Stimulated activated CD4-positive, alpha-beta T cell treated with anti-CD3 and anti-CD28 coated beads, Interleukin-1b, Interleukin-23, amount 100 ng/mL, for 48 hours (primary cell): ENCODE measurements at places on chromosomes 2 and 18.

GRCh38 chr2:207635468-207636200, 10.4 kb upstream of the METTL21A start:
- no peak for DNase-seq

DNA sequence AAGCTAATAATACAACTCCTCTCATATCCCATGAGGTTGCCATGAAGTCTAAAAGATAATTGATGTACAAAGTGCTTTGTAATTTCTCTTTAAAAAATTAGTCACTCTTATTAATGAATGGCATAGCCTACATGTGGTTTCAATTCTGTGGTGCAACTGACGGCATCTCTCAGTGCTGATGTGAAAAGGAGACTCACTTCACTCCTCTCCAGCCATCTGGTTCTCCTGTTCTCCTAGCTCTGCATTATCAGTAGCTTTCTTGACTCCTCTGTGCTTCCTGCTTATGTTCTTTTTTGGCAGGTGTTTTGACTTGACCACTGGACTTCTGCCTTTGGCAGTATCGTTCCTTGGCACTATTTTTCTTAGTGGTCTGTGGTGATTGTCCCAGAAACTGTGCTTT, 134.9 kb upstream of the ZFP36L2 start:
- no peak for DNase-seq

DNA sequence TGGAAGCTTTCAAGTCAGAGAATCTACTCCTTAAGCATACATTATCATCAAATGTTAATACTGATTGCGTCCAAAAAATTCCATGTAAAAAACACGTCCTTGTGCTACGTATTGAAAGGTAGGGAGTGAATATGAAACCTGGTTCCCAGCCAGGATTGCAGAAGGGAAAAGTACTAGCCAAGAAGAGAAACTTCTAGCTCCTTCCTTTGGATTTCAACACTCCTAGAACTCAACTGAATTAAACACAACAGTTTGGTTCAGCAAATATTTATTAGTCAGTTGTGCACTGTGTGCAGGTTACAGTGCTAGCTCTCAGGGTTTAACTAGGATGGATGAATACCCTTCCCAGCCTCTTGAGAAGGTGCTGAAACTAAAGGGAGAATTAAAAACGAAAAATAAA, 33.9 kb upstream of the FHL2 start:
- no peak for DNase-seq

- no peak for DNase-seq
These were observed 14.9 kb downstream of the LRPPRC start for GRCh38 chr2:43980902-43981301.

DNA sequence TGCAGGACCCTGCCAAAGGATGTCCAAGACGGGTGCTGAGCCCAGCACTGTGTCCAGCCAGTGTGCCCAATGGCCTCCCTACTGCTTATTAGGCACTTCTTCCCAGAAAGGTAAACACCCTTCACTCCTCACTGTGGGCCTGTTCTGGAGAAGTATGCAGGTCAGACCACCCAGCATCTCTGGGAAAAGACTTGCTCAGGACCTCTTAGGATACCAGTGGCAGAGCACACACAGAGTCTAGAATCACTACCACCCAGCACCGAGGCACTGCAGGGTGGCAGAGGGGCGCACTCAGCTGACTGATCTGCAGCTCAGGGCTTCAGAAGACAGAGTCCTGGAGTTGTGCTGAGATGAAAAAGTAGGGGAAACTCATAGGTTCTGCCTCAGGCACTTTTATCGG, 25.8 kb downstream of the XDH start:
- DNase-seq, result no peak

GRCh38 chr2:121243821-121244460, 41.1 kb downstream of the TFCP2L1 start:
- no peak for DNase-seq

- DNase-seq, result no peak
These were observed 20.7 kb downstream of the LIPG start for GRCh38 chr18:49582579-49582978.

- no peak for DNase-seq
These were observed 17.6 kb downstream of the EMX1 start for GRCh38 chr2:72934683-72935610.

DNA sequence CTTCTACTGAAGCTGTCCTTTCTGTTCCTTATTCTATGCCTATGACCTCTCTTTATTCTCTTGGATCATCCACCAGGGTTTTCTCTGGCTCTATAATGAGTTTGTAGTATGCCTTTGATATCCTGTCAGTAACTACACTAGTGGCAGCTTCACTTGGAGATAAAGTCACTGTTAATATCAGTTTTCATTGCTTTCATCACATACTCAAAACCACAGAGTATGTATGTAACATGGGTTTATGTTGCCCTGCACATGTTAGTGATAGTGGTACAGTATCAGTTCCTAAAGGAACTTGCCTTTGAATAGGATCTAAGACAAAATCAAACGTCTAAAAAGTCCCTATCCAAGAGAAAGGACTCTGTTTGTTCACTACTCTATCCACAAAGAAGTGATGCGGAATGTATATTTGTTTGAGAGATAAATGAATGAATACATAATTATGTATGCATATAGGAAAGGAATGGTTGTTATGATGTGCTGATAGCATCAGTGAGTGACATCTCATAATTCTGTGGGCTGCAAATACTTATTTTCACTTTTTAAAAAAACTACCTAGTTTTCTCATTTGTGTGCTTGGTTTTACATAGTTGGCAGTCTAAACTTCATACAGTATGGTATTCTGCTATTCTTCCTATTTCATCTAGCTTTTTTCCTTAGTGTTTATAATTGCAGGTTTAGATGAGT, 45.1 kb downstream of the TET3 start:
- DNase-seq, result no peak

- DNase-seq, result peak; percentile 60
These were observed 1.4 kb downstream of the GPR35 start for GRCh38 chr2:240626531-240627300.

DNA sequence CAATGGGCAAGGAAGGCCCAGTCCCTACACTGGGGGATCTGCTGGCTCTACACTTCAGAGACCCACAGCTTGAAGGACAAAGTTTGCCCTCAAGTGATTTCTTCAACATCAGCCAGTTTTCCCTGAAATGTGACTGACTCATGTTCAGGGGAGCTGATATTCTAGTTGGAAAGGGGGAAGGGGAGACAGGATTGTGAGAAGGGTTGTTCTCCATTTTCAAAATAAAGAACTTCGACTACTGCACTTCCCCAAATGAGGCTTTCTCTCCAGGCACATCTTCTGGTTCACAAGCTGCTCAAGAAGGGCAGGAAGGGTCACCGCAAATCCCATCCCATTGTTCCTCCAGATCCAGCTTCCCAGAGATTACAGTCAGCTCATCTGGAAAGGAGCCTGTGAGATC, 117.6 kb downstream of the BCL2L11 start:
- no peak for DNase-seq

DNA sequence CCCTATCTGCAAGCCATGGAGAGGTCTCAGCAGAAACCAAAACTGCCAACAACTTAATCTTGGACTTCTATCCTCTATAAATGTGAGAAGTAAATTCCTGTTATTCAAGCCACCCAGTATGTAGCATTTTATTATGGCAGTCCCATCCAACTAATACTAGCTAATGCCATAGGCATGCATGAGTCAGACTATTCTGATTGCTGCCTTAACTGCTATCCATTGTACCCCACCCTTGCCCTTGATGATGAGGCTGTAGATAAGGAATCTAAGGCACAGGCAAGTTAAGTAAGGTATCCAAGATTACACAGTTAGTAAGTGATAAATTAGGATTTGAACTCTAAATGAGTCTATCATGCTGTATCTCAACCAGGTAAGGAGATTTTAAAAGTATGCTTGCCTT, 223.0 kb downstream of the UBE2E3 start:
- no peak for DNase-seq

DNA sequence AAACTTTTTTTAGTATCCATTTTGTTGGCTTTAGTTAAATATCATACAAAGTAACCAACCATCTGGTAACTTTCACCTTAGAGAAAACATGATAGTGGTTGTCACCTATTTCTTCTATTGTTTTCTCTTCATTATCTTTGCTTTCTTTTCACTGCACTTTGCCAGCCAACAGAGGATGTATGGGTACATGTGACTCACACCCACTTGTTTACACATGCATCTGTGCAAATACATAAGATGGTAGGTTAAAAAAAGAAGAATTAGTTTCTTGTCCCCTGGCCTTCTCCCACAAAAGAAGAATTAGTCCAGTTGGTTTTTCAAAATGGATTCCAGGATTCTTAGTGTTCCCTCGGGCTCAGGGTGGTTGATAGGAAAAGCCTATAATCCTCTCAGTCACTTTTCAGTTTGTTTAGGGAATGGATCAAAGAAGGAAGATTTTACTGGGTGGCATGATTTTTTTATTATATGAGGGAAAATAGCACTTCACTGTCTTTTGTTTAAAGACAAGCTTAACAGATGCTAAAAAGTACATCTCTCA, 46.6 kb downstream of the CDK15 start:
- no peak for DNase-seq

- DNase-seq, result no peak
These were observed 348.5 kb downstream of the EN1 start for GRCh38 chr2:118498943-118499342.

GRCh38 chr2:164692114-164692513, 70.8 kb upstream of the GRB14 start:
- no peak for DNase-seq

DNA sequence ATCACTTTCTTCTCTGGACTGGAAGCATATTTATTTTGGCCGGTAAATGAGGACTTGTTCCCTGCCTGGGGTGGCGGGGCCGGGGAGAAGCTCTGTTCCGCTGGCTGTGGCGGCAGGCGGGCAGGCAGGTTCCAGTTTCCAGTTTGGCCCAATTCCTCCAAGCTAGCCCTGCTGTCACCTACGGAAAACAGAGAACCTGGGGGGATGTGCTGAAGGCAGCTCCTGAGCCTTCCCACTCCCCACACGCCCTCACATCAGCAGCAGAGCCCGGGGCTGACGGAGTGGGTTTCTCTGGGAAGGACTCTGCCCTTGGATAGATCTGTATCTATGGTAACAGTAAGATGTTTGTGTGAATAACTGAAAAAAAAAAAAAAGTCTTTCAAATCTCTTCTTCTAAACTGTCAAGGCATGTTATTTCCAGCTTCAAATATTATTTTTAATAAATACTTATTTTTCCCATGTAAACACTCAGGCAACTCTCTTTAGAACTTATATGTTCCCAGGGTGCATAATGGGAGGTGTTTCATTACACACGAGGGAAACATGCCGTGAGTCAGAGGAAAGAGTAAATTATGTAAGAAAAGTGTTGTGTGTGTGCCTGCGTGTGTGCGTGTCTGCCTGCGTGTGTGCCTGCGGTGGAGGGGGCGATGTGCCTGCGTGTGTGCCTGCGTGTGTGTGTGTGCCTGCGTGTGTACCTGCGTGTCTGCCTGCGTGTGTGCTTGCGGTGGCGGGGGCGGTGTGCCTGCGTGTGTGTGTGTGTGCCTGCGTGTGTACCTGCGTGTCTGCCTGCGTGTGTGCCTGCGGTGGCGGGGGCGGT, 116.1 kb upstream of the ZNF516 start:
- DNase-seq, result no peak

- DNase-seq, result no peak
These were observed 947.0 kb upstream of the CDH2 start for GRCh38 chr18:29123706-29124530.

DNA sequence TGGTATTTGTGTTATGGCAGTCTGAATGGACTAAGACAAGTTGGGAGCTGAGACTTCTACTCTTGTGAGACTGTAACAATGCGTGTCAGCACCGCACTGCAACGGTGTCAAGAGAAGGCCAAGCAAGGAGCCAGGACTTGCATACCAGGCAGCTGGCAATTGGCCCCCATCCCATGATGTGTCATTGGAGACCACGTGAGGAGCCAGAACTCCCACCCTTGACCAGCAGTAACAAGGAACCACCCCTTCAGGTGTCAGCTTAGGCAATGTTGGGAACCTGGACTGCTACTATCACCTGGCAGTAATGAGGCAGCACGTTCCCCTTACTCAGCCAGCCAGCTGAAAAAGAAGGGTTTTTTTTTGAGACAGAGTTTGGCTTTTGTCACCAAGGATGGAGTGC, 32.7 kb upstream of the AGFG1 start:
- no peak for DNase-seq

DNA sequence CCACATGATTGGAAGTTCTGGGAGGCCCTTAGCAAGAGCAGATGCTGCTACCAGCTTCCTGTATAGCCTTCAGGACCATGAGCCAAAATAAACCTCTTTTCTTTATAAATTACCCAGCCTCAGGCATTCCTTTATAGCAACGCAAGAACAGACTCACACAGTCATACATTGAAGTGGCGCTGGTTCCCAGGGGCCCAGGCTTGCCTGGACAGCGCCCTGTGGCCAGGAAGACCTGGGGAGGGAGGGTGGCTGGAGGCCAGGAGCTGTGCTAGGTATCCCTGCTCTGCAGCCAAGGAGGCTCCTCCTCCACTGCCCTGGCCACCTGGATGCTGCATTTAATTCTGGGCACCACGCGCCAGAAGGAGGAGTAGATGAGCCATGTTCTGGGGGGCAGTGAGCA, 98.1 kb downstream of the AGAP1 start:
- no peak for DNase-seq

- DNase-seq, result no peak
These were observed 15.5 kb downstream of the ITPRID2 start for GRCh38 chr2:181907057-181907456.

- no peak for DNase-seq
These were observed 183.5 kb upstream of the GCFC2 start for GRCh38 chr2:75894170-75894569.

DNA sequence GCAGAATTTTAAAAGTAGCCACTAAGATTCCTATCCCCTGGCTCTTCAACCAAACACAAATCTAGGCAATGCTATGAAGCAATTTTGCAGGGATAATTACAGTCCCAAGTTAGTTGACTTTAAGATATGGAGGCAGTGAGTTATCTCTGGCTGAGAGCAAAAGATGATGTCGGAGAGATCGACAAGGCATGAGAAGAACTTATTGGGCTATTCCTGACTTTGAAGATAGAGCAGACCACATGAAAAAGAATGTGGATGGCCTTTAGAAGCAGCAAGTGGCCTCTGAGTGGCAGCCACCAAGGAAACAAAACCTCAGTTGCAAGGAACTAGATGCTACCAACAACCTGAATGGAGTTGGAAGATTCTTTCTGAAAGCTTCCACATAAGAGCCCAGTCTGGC, 58.2 kb upstream of the PPM1B start:
- DNase-seq, result no peak
